ENCODE measurements at places on chromosomes 1 and 21.

DNA sequence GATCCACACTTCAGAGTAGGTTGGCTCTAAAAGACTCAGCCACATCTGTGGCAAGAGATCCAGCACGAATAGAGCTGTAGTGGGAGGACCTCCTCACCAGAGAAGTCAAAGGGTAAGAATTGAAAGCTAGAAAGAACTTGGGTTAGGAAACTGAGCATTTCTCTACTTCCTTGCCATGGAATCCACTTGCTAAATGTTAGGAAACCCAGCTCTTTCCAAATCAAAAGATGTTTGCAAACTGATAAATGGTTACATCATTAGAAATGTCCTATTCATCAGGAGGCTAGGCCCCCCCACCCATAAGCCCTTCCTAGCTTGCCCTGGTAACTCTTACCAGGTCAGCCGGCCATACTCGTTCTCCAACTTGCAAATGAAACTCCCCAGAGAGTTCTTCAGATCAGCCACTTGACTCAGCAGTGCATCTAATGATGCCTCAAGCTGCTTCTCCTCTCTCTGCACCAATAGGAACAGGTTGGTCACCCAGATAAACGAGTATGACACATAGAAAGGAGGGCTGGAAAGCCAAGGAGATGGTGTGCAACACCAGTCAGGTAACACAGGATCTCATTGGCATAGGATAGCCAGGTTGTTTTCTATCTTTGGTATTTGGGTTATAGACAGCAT, 1.5 kb downstream of the MED8 start:
- DNase-seq, result no peak

DNA sequence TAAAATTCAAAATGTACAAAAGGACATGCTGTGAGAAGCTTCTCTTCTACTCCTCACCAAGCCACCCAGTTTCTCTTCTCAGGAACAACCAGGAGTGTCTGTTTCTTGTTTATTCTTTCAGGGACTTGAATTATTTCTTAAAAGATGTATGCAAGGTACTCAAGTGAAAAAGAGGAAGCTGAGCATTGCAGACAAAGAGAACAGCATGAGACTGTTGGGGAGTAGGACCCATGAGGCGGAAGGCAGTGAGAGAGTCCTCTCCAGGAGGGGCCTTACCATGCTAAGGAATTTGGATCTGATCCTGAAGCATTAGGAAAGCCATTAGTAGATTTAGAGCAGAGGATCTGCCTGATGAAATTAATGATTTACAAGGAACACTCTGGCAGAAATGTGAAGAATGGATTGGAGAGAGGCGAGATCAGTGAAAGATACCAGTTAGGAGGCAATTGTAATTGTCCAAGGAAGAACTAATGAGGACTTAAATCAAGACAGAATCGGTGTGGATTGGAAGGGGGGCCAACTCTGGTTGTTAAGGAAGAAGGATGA, 14.7 kb upstream of the SSX2IP start:
- DNase-seq, result no peak

DNA sequence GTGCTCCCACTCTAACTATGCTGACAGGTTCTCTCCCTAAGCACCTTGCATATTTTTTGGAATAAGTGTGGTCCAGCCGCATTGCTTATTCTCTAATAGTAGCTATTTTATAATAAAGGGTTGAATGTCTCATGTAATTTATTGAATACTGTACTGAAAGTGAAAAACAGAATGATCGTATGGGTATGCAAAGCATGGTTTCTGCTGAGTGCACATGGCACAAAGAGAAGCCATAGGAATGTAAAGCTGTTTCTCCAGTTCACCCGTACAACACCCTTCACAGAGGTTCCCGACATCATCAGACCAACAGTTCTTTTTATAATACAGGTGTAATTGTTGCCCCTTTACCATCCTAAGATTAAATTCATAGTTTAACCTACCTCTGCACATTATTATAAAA, 8.9 kb upstream of the HAO2 start:
- DNase-seq, result no peak

DNA sequence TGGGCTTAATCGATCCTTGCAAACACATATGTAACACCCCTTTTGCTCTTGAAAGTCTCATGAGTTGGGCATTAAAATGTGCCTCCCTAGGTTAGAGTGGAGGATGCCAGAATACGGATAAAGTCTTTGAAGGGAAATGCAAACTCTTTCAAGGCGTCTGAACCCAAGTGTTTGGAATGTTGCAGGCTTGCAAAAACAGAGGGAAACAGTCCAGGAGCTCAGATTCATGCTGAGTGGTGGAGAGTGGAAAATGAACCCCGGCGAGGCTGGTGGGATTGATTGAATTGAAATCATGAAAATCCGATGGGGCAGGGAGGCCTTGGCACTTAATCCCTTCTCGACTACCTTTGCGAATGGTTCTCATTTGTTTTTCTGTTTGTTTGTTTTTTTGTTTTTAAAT, 175.5 kb downstream of the PGBD5 start:
- DNase-seq, result no peak

GRCh38 chr1:42379794-42380585, 602 bp upstream of the RIMKLA start:
- no peak for DNase-seq

DNA sequence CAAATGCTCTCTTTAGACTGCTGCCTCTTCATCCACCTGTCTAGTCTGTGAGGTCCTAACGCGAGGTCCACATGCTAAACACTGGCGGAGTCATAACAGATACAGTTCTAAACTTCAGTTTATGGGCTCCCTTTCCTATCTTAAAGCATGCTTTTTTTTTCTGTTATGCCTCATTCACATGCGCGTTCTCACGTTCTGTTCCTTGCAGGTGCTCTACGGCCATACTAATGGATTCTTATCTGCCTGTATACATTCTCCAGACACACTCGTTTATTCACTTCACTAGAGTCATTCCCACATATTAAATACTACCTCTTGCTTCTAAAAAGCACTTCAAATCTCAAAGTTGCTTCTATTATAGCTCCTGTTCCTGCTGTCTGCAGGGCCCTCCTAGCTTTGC, 38.7 kb downstream of the PHC2 start:
- no peak for DNase-seq

- DNase-seq, result no peak
These were observed 38.3 kb downstream of the NEXN start for GRCh38 chr1:77926561-77927357.

GRCh38 chr1:1990222-1990621, 13.4 kb downstream of the CFAP74 start:
- no peak for DNase-seq

DNA sequence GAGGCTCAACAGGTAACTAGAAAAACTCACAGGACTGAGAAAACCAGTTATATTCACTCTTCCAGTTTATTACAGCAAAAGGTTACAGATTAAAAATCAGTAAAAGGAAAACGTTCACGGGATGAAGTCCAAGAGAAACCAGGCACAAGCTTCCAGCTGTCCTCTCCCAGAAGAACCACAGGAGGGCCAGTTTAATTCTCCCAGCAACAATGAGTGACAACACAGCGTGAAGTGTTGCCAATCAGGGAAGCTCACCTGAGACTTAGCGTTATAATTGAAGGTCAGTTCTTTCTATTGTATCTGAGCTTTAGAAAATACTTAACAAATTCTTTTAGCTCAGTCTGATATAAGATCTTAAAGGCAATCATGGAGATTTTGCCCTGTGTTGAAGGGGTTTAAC, 65.2 kb upstream of the TNR start:
- no peak for DNase-seq

DNA sequence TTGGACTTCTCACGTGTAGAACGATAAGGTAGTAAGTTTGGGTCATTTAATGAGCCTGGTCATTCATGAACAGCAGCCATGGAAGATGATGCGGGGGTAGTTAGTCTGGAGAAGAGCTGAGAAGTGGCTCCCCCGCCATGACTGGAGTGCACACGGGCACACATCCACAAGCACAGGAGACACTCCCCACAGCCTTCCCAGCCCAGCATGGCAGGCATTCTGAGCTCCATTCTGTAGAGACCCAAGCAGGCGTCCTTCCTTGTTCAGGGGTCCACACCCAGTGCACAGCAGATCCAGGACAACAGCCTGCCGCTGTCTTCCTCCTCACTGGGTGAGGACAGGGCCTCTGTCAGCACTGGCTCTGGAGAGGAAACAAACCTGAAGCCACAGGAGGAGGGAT, 57.0 kb downstream of the SCCPDH start:
- no peak for DNase-seq

DNA sequence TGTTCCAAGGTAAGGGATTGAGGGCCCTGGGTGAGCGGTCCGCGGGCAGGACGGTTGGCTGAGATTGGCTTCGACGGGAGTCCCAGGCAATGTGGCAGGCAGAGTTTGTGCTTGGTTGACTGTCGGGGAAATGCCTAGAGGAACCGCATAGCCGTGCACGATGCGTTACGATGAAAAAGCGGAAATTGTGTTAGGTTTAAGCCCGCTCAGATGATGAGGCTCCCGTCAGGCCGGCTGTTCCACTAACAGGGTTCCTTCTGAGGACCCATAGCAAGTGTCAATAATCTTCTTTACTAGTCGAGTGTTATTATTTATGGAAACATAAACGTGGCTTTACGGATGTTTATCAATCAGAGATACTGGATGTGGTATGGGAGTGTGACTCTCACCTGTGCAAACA, 117.8 kb upstream of the COL6A1 start:
- no peak for DNase-seq

GRCh38 chr1:198498881-198499280, 41.6 kb downstream of the ATP6V1G3 start:
- no peak for DNase-seq

GRCh38 chr1:7425771-7426170, 345.3 kb upstream of the VAMP3 start:
- DNase-seq, result no peak

DNA sequence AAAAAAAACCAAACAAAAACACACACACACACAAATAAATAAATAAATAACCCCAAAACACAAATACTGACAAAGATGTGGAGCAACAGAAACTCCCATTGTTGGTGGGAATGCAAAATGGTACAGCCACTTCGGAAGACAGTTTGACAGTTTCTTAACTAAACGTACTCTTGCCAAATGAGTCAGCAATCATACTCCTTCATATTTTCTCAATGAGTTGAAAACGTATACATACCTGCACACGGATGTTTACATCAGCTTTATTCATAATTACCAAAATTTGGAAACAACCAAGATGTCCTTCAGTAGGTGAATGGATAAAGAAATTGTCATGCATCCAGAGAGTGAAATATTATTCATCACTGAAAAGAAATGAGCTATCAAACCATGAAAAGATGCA, 23.5 kb downstream of the ASAP3 start:
- no peak for DNase-seq

DNA sequence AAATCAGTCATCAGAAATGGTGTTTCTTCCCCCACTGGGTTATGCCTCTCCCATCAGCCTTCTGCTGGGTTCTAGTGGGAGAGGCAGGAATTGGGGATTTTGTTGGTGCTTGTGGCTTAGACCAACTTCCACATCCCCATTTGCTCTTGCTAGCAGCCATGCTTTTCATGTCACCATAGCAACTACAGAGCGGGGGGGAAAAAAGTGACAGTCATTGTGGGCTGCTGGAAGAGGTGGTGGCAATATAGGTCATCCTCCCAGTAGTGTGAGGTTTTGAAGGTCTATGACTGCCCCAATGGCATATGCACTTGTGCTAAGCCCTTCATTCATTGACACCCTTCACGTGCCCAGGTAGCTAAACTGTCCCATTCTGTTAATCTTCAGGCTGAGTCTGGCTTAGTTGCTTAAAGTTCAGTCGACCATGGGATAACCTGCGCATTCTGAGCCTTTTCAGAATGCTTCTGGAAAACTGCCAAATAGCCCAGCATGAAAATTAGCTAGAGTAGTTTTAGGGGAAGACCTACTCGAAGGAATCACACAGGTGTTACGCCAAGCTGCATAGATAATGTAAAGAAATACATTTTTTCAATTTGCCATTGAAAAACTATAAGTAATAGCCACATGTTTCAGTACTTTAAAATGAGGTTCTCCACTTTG, 53.7 kb upstream of the ZNF326 start:
- DNase-seq, result no peak

DNA sequence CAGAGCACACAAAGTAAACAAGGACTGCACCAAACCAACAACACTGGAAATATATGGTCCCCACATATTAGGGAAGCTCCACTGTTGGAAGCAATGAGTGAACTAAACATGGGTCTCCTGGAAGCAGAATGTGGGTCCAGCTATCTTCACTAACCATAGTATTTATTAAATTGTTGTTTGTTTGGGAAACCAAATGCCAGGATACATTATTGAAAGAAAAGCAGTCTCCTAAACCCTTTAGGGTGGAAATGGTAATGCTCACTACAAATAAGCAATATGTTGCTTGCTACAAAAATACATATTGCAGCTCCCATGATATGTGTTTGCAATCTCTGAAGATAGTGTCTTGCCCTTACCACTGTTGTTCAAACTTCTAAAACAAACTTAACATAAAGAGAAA, 2.2 kb downstream of the NEGR1 start:
- DNase-seq, result no peak

DNA sequence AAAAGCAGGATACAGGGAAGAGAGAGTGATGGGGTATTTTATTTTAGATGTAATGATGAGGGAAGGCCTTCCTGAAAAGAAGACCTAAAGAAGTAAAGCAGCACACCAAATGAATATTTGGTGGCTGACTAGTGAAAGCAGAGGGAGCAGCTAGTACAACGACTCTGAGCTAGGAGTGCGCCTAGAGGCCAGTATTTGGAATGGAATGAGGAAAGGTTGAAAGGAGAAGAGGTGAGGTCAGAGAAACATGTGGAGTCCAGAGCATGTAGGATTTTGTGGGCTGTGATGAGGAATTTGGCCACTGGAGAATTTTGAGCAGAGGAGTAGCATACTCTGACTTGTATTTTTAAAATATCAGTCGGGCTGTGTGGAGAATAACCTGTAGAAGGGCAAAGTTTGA, 11.8 kb upstream of the RPL5 start:
- DNase-seq, result no peak

DNA sequence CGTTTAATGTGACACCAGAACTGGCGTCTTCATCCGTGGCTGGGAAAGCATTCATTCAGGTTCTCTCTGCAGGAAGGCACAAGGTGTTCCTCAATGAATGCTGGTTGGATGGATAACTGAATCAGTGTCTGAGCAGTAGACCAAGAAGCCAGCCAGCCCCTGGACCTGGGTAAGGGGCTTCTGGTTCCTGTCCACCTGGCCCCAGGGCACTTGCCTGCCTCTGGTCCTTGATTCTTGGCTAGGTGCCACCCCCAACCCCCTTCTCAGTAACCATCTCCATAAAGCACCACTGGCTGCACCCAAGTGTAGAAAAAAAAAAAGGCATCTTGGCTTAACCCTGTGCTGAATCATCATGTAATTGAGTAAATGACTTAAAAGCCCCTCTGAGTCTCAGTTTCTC, 59.1 kb downstream of the KCND3 start:
- DNase-seq, result no peak

GRCh38 chr1:212458817-212459216, 26.1 kb downstream of the NENF start:
- DNase-seq, result no peak

GRCh38 chr1:203871114-203871880, 9.9 kb downstream of the SNRPE start:
- no peak for DNase-seq

- DNase-seq, result no peak
These were observed 88.5 kb upstream of the CD34 start for GRCh38 chr1:207999274-207999915.

- DNase-seq, result no peak
These were observed 44.9 kb downstream of the SYNJ1 start for GRCh38 chr21:32682696-32683474.

- DNase-seq, result no peak
These were observed 33.4 kb downstream of the B3GALNT2 start for GRCh38 chr1:235470741-235471439.

- no peak for DNase-seq
These were observed 187.3 kb downstream of the ATP6V1G3 start for GRCh38 chr1:198352975-198353695.

- DNase-seq, result no peak
These were observed 67.5 kb upstream of the SH3GLB1 start for GRCh38 chr1:86636898-86637297.
